ENCODE measurements at places on chromosomes 11 and 22.
A peak's percentile ranks its signal among the peaks of the same experiment; 100 is the strongest.

GRCh38 chr11:130295657-130296056, 19.1 kb downstream of the ZBTB44 start:
- no peak for DNase-seq

- DNase-seq, result no peak
Observed at GRCh38 chr11:12822392-12823022, 148.3 kb downstream of the TEAD1 start.

GRCh38 chr22:48700566-48701295, 1126.9 kb downstream of the BRD1 start:
- DNase-seq, result no peak

- DNase-seq, result no peak
Observed at GRCh38 chr11:105074166-105074530, 29.0 kb upstream of the CARD16 start.

DNA sequence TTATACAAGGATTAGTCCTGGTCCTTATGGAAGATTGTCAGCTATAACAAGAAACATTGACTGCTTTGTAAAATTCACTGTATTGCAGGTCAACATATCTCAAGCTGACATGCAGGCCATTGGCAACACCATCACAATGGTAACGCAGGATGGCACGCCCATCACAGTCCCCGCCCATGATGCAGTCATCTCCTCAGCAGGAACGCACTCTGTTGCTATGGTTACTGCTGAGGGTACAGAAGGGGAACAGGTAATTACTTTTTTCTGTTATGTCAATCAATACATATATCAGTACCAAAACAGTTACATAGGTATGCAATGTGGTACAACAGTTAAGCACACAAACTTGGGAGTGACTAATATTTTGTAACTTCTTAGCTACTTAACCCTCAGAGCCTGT, 55.3 kb downstream of the ZNF143 start:
- no peak for DNase-seq

GRCh38 chr22:49570032-49570848, 257.4 kb downstream of the BRD1 start:
- no peak for DNase-seq

GRCh38 chr11:15687342-15687741, 572.6 kb downstream of the INSC start:
- DNase-seq, result no peak

- DNase-seq, result no peak
Observed at GRCh38 chr11:99814738-99815137, 794.0 kb downstream of the CNTN5 start.

- no peak for DNase-seq
Observed at GRCh38 chr22:46707827-46708570, 30.1 kb downstream of the CERK start.

DNA sequence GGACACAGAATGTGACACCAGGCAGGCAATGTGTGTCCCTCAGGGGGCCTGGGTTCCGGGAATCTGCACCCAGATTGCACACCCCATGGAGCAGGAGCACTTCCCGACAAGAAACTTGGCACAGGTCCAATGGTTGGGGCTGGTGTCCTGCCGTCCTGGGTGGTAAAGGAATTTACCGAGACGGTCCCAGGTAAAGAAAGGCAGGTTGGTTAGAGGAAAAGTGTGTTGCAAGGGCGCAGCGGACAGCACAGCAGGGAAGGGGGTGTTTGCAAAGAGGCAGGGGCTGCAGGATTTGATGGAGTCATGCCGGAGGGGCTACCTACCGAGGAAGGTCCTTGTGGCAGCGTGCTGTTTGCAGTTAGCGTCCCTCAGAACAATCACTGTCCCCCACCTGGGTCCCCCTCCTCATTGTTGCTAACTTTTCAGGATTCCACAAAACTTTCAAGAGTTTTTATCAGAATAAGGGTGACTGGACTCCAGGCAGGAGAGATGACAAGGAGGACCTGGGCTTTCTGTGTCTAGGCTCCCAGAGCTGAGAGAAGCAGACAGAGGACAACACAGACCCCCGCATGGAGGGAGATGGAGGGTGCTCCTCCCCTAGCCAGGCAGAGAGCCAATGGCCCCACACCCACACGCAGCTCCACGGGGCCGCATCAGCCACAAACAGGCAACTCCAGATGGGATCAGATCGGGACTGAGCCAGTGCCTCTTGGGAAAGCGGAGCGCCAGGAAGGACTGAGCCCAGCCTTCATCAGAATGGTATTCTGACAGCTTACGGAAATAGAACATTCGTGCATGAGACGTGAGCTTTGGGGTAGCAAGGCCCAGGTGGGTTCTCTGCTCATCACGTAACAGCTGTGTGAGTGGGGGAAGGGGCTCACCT, 1423.9 kb downstream of the BRD1 start:
- no peak for DNase-seq

DNA sequence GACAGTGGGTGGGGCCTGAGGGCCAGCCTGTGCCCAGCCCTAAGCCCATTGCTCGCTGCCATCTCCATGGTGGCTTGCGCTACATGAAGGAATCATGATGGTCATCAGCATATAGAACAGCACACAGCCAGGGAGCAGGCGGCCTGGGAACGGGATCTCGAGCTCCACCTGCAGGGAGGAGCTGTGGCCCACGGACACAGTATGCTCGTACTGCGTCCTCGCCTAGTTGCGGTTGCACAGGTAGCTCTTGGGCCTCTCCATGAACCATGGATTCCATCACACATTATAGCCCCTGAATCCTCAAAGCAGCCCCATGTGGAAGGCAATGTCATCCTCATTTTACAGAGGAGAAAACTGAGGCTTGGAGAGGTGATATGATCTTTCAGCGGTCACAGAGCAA, 15.1 kb downstream of the SEC14L4 start:
- DNase-seq, result no peak

- no peak for DNase-seq
Observed at GRCh38 chr22:50504369-50505211, 2.9 kb downstream of the LMF2 start.

GRCh38 chr11:114084414-114084813, 24.9 kb downstream of the ZBTB16 start:
- DNase-seq, result no peak

- DNase-seq, result no peak
Observed at GRCh38 chr11:58688789-58689503, 42.8 kb downstream of the GLYAT start.

GRCh38 chr11:19525276-19525675, 187.4 kb upstream of the NAV2 start:
- DNase-seq, result no peak

DNA sequence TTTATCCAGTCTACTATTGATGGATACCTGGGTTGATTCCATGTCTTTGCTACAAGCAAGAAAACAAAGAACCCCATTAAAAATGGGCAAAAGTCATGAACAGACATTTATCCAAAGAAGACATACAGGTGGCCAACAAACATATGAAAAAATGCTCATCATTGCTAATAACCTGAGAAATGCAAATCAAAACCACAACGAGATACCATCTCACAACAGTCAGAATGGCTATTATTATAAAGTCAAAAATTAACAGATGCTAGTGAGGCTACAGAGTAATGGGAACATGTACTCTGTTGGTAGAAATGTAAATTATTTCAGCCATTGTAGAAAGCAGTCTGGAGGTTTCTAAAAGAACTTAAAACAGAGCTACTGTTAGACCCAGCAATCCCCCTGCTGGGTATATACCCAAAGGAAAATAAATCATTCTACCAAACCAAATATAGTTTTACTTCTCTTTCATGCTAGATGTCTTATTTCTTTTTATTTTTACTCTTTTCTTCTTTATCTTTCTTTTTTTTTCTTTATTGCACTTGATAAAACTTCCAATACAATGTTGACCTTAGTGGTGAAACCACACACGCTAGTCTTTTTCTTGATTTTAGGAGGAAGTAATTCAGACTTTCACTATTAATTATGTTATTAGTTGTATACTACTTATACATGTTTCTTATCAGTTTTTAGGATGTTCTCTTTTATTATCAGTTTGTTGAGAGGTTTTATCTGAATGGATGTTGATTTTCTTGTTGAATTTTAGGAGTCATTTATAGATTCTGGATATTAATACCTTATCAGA, 14.3 kb downstream of the TRIM22 start:
- DNase-seq, result no peak

- DNase-seq, result no peak
Observed at GRCh38 chr11:115425816-115426215, 78.4 kb downstream of the CADM1 start.

DNA sequence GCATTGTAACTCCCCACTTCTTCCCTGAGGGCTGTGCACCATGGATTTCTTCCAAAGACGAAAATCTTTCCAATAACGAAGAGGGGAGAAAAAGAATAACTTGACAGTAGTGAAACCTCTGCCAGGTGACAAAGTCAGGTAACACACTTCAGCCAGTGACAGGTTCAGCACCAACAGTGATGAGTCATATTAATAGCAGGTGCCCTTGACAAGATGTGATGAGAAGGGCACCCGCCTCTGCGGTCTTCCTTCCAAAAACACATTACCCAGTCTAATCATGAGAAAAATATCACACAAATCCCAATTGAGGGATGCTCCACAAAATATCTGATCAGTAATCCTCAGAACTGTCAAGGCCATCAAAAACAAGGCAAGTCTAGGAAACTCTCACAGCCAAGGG, 157.8 kb downstream of the EFCAB6 start:
- no peak for DNase-seq

DNA sequence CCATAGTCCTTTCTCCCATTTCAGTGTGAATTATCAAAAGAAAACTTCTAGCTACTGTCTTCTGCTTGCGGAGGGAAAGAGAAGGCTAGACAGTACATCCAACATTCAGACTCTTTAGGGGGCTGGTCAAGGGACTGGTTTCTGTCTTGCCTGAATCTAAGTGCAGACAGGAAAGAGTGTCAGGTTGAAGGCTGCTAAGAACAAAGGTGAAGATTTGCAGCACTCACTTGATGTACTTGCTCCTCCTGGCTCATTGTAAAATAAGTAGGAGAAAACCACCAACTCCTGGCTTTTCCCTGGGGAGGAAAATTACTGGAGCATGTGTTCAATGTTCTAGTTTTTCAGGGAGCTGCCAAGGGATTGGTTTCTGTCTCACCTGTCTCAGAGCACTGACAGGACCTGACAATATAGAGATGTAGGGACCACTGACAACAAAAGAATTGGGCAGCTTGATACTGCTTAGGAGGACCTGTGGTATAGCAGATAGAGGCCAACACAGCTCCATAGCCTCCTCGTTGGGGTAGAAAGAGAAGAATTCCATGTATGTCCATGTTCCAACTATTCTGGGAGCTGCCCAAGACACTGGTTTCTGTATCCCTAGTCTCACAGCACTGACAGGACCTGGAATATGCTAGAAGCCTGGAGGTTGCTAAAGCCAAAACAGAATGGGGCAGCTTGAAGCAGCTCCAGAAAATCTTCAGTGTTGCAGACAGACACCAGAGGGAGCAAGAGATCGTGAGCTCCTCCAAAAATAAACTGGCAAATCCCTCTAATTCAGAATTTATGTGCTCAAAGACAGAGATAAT, 39.7 kb upstream of the MMP12 start:
- DNase-seq, result no peak

- no peak for DNase-seq
Observed at GRCh38 chr22:20862540-20862939, 3.7 kb downstream of the SNAP29 start.

DNA sequence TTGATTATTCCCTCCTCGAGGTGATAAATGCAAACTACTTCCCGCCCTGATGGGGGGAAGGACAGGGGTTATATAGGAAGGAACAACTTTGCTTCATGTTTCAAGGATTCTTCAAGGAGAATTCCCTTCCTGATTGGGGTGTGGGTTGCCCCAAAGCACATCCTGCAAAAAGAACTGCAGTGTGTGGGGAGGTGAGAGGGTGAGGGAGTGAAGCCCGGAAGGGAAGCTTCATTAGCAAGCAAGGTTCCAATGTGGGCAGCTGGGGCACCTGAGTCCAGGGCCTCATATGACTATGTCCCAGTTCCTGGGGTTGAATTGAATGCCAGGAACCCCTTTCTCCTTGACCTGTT, 326.0 kb downstream of the MN1 start:
- no peak for DNase-seq

DNA sequence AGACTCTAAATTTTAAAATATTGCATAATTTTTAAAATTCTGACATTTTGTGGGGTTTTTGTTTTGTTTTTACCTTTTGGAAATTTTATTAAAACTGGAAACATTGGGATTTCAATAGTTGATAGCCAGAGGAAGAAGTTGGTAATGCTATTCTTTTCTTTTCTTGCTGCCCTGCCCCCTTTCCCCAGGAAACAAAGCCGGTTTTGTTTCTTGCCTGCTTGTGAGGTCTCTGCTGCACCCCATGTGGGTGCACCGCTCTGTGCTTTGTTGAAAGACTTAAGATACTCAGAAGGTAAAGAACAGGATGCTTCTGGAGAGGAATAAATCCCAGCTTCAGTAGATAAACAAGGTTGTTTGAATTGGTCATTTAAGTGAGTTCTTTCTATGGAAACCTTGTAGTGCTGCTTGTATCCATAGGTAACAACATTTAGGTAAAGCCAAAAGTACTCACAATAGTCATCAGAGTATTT, 87.5 kb downstream of the YAP1 start:
- no peak for DNase-seq

DNA sequence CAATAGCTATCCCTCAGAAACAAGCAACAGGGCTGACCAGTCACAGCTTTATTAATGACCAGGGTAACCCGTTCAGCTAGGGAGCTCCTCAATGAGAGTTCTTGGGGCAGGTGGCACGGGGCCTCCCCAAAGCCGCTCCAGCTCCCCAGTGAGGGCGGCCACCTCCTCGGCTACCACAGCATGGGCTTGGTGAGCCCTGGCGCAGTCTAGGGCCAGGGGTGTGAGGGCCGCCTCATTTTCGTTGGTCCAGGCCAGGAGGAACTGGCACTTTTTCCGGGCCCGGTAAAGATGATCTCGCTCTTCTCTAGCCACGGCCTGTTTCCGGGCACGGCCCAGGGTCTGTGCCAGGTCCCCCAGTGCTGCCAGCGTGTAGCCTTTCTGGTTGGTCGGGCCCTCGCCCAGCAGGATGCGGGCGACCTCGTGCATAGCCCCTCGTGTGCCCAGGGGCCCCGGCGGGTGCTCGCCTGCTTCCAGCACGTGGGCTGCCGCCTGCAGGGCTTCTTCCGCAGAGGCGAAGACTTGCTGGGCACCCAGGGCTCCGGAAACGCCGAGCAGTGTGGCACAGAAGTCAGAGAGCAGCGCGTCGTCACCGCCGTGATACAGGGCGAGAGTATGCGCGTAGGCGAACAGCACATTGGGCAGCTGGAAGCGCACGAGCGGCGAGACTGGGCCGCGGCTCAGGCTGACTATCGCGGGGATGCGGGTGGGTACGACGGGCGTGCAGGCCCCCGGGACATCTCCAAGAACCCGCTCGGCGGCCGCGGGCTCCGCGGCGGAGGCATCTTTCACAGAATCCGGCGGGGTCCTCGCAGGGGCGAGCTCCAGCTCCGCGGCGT, 913 bp downstream of the ZNHIT2 start:
- DNase-seq, result peak; percentile 48

- no peak for DNase-seq
Observed at GRCh38 chr11:104699981-104700380, 198.3 kb downstream of the CASP12 start.

- no peak for DNase-seq
Observed at GRCh38 chr11:61918938-61919704, 1.8 kb upstream of the RAB3IL1 start.

GRCh38 chr11:79030448-79030847, 410.4 kb downstream of the TENM4 start:
- no peak for DNase-seq

All from stimulated activated CD8-positive, alpha-beta memory T cell treated with anti-CD3 and anti-CD28 coated beads, Interleukin-4, amount 100 ng/mL, for 4 hours (primary cell).